ENCODE measurements at places on chromosomes 13 and 19. TPM values are rescaled to one million over a fixed set of nuclear protein-coding genes. Genes with fewer than 3 reads are reported as not detected.

COMP gene
- 12.5 TPM for total RNA-seq

CCDC194 gene
- not detected for total RNA-seq

CDC42EP5 gene
- 15.2 TPM for total RNA-seq

ZNF587 gene
- 11.6 TPM for total RNA-seq

NKG7 gene
- 1.8 TPM for total RNA-seq

RFPL4AL1 gene
- total RNA-seq, result not detected

GRK1 gene
- not detected for total RNA-seq

LRRC8E gene
- 1.5 TPM for total RNA-seq

DNA sequence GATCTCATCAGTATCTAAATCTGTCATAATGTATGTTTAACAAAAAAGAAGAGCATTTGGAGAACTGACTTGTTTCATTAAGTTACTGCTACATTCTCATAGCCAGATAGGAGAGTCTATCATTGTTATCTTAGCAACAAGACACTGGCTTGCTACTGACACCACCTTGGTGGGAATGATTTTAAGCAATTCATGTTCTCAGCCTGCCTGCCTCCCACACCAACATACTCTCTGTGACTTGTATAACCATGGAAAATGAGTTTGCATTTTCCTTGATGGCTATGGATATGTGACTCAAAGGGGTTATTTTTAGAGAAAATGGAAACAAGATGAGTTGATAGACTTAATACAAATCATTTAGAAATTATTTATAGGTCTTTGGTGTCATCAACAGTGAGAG is 1308.9 kb downstream of the OLFM4 start:
- no peaks in the 10 kb centered on the region for H3K36me3 ChIP-seq
- no peak for DNase-seq
- no peak overlapping the region for H3K27ac ChIP-seq
- no peak overlapping the region for H3K4me3 ChIP-seq
- no peaks in the 10 kb centered on the region for H3K4me1 ChIP-seq

GRCh38 chr19:13796301-13797057 is 1.2 kb downstream of the ZSWIM4 start:
- peak; percentile 93 for DNase-seq
- H3K4me1 ChIP-seq, result no peaks in the 10 kb centered on the region
- H3K27me3 ChIP-seq, result no peaks in the 10 kb centered on the region
- H3K27ac ChIP-seq, result peak overlapping the region; percentile 92
- peak overlapping the region; percentile 84 for H3K4me3 ChIP-seq

- no peak for DNase-seq
- H3K27me3 ChIP-seq, result no peaks in the 10 kb centered on the region
- H3K27ac ChIP-seq, result no peak overlapping the region
- H3K4me3 ChIP-seq, result no peak overlapping the region
- H3K36me3 ChIP-seq, result no peaks in the 10 kb centered on the region
These were observed 29.3 kb downstream of the MTUS2 start for GRCh38 chr13:28849441-28849840.

DNA sequence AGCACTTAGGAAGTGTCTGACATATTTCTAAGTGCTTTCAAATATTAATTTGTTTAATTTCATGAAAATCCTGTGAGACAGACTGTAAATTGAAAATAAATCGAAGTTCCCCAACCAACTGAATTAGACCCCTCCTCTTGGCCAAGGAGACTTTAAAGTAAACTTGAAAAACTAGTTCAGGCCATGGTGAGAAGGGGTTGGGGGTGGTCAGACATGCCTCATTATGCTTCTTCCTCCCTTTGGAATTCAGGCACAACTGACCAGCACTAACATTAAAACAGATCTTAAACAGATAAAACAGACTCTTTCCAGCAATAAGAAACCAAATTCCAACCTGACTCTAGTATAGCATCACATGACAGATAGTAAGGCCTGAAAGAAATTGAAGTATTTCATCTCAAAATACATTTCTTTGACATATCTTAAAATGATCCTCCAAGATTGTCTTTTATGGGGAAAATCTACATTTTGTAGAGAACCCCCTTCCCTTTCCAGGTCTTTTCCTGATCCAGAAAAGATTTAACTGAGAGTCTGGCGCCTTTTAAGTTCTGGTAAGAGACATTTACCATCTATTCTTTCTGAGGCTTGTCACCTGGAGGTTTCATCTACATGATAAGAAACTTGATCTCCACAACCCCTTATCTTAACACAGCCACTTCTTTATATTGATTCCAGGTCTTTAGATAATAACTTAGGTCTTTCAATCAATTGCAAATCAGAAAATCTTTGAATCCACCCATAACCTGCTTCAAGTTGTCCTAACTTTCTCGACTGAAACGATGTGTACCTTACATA is 336.5 kb downstream of the PCDH20 start:
- no peak for DNase-seq
- no peaks in the 10 kb centered on the region for H3K27me3 ChIP-seq
- H3K36me3 ChIP-seq, result no peaks in the 10 kb centered on the region

DNA sequence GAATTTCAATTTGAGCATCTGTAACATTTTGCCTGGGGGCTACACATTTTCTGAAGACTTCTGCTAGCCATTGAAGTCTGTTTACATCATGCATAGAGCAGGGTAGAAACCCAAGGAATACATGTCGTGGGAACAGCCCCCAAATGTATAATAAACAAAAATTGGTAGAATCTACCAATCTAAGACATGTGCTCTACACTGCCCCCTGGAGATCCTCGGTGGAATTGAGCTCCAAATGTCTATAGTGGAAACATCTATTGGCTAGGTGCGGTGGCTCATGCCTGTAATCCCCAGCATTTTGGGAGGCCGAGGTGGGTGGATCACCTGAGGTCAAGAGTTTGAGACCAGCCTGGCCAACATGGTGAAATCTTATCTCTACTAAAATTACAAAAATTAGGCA is 57.3 kb downstream of the MBD3L2B start:
- DNase-seq, result no peak
- H3K36me3 ChIP-seq, result no peaks in the 10 kb centered on the region
- no peaks in the 10 kb centered on the region for H3K4me1 ChIP-seq
- H3K27me3 ChIP-seq, result no peaks in the 10 kb centered on the region

- no peaks in the 10 kb centered on the region for H3K4me1 ChIP-seq
- peak overlapping the region; percentile 83 for H3K27ac ChIP-seq
- no peaks in the 10 kb centered on the region for H3K36me3 ChIP-seq
- H3K4me3 ChIP-seq, result no peak overlapping the region
- H3K27me3 ChIP-seq, result no peaks in the 10 kb centered on the region
- DNase-seq, result no peak
These were observed 10.7 kb upstream of the TMEM255B start for GRCh38 chr13:113748101-113748861.

- no peaks in the 10 kb centered on the region for H3K36me3 ChIP-seq
- no peaks in the 10 kb centered on the region for H3K4me1 ChIP-seq
- H3K27ac ChIP-seq, result no peak overlapping the region
- no peak for DNase-seq
These were observed 9.3 kb downstream of the CD177 start for GRCh38 chr19:43362745-43363144.

GRCh38 chr13:80361883-80362327 is 21.0 kb upstream of the SPRY2 start:
- H3K4me1 ChIP-seq, result peaks cover 10% of the 10 kb centered on the region
- H3K36me3 ChIP-seq, result no peaks in the 10 kb centered on the region
- H3K4me3 ChIP-seq, result no peak overlapping the region
- H3K27ac ChIP-seq, result peak overlapping the region; percentile 2
- H3K27me3 ChIP-seq, result no peaks in the 10 kb centered on the region
- DNase-seq, result no peak

DNA sequence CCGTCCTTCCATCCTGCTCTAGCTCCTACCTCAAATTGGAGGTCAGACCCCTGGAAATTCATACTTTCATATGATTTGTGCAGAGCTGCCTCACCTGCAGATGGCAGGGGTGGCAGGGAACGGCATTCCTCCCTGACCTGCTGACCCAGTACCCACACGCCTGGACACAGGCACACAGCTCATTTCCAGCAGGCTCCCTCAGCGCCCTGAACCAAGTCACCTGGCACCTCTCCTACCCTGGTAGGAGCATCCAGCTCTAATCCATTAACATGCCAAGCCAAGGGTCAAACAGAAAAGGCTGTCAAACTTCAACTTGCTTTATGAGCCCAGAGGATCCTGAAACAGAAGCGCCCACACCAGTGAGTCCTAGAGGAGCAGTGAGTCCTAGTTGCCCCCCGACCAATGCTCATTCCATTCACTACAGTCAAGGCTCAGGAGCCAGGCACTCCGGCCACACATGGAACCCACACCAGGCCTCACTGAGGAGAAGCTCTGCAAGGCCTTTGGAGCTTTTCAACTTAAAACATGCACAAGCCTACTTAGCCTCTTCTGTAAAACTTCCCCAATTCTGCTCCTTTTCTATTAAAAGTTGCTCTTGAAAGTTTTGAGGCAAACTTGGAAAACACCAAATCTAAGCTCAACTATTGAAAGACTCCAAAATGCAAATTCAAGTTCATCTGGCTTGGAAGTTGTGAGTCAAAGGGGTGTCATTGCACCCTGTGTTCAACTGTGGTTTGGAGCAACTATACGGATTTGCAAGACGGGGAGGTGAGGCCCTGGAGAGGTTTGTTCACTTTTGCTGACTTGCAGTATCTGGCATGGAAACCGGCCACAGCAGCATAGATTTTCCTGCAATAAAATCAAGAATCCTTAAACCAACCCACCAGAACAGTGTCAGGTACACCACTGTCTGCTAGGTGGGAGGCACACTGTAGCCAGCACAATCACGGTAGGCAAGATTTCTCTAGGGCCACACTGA is 96.7 kb downstream of the CRYL1 start:
- DNase-seq, result no peak
- H3K27ac ChIP-seq, result no peak overlapping the region
- H3K4me3 ChIP-seq, result no peak overlapping the region
- H3K27me3 ChIP-seq, result no peaks in the 10 kb centered on the region

DNA sequence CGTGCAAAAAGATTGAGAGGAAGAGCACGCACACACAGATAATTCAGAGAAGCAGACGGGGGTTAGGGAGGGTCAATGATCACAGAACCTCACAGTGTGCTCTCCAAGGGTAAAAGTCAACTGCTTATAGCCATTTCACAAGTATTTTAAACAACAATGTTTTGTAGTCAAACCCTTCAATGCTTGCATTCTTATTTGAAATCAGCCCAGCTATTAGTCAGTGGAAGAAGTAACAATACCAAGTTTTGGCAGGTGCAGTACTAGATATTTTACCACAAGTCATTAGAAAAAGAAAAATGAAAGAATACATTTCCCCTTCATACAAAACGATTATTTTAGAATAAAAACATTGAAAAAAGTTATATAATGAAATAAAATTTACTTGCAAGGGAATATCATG is 2.6 kb downstream of the CSNK1A1L start:
- no peak for DNase-seq
- no peak overlapping the region for H3K4me3 ChIP-seq
- H3K27ac ChIP-seq, result no peak overlapping the region
- H3K4me1 ChIP-seq, result no peaks in the 10 kb centered on the region
- no peaks in the 10 kb centered on the region for H3K27me3 ChIP-seq

DNA sequence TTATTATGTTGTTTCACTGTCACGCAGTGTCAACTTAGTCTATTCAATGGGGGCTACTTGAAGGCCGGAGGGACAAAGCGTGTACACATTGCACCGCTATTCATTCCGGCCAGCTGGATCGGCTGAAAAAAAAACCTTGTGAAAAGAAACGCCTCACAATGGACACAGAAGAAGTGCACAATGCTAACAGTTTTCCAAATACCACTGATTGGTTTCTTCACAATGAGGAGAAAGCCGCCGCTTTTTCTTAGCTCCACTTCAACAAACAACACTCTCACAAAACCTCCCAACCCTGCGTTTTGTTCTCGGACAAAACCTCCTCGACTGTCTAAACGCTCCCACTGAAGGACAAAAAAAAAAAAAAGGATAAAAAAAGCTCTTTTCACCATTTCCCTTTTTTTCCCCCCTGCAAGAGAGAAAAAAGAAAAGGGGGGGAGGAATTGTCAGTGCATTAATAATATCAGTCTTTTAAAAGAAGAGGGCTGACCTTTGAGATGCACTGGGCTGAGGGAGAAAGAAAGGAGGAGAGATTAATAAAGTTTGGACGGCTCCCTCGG is 5.4 kb downstream of the SOX21 start:
- no peaks in the 10 kb centered on the region for H3K4me1 ChIP-seq
- DNase-seq, result no peak
- H3K27ac ChIP-seq, result no peak overlapping the region
- H3K4me3 ChIP-seq, result no peak overlapping the region

DNA sequence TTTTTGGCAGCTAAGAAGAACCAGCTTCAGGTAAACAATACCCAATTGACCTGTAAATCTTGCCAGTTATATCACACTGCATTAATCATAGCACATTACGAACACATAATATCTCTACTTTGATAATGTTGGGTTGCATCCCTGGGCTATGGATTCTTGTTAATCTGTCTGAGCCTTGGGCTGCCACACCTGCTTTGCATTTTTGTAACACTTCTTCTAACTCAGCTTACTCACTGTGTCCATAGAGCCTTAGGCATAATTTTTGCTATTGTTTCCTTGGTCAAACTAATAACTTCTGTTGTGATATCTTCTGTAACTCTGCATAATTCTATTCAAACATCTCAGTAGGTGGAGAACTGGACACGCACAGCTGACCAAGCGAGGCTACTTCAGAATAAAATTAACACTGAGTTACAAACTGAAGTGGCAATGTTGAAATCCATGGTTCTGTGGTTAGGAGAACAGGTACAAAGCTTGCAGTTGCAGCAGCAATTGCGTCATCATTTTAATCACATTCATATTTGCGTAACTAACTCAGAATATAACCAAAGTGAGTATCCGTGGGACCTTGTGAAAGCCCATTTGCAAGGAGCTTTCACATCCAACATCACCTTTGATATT is 6.4 kb downstream of the ZNF350 start:
- H3K36me3 ChIP-seq, result peaks cover 11% of the 10 kb centered on the region
- DNase-seq, result no peak
- peaks cover 4% of the 10 kb centered on the region for H3K4me1 ChIP-seq
- no peaks in the 10 kb centered on the region for H3K27me3 ChIP-seq
- no peak overlapping the region for H3K27ac ChIP-seq

GRCh38 chr19:31578326-31578725 is 229.1 kb upstream of the TSHZ3 start:
- DNase-seq, result peak; percentile 48
- H3K36me3 ChIP-seq, result no peaks in the 10 kb centered on the region
- H3K4me3 ChIP-seq, result no peak overlapping the region

- no peak for DNase-seq
- no peaks in the 10 kb centered on the region for H3K27me3 ChIP-seq
- H3K4me3 ChIP-seq, result no peak overlapping the region
- no peaks in the 10 kb centered on the region for H3K36me3 ChIP-seq
- no peak overlapping the region for H3K27ac ChIP-seq
These were observed 239.4 kb downstream of the TEX29 start for GRCh38 chr13:111559612-111560403.

All from right atrium auricular region (tissue), 2 donors.